ENCODE measurements at places on chromosomes 16 and 17.
A peak's percentile ranks its signal among the peaks of the same experiment; 100 is the strongest.

DNA sequence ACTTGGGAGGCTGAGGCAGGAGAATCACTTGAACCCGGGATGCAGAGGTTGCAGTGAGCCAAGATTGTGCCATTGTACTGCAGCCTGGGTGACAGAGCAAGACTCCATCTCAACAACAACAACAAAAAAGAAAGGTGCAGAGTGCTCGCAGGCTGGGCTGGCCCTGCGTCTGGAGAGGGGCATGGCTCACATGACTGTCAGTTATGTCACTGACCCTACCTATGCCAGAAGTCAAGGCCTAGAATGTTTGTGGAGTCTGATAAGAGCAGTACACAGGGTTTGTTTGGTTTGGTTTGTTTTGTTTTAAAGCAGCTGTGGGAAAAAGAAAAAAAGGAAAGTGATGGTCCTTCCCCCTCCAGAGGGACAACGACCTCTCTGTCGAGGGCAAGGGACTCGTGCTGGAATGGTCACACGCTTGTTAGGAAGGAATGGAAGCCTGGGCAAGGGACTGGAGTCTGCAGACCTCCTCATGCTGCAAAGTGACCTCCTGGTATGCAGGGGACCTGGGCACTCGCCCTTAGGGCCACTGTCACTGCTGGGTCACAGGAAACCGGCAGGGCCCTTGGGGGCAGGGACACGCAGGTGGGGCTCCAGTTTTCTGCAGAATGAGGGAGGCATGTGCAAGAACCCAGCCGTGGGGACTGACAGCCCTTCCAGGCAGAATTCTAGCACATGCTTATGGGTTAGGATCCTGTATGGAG, 10.1 kb upstream of the OSGIN1 start:
- H3K27ac ChIP-seq, result no peak overlapping the region
- H3K36me3 ChIP-seq, result no peaks in the 10 kb centered on the region
- peaks cover 3% of the 10 kb centered on the region for H3K27me3 ChIP-seq

GRCh38 chr17:68560966-68561720, 40.0 kb downstream of the FAM20A start:
- no peaks in the 10 kb centered on the region for H3K36me3 ChIP-seq
- no peaks in the 10 kb centered on the region for H3K4me1 ChIP-seq

GRCh38 chr16:70588565-70588964, 57.8 kb upstream of the IL34 start:
- no peaks in the 10 kb centered on the region for H3K27me3 ChIP-seq
- no peak overlapping the region for H3K4me3 ChIP-seq
- no peak for DNase-seq
- no peaks in the 10 kb centered on the region for H3K36me3 ChIP-seq
- H3K27ac ChIP-seq, result peak overlapping the region; percentile 78
- H3K4me1 ChIP-seq, result peaks cover 49% of the 10 kb centered on the region

DNA sequence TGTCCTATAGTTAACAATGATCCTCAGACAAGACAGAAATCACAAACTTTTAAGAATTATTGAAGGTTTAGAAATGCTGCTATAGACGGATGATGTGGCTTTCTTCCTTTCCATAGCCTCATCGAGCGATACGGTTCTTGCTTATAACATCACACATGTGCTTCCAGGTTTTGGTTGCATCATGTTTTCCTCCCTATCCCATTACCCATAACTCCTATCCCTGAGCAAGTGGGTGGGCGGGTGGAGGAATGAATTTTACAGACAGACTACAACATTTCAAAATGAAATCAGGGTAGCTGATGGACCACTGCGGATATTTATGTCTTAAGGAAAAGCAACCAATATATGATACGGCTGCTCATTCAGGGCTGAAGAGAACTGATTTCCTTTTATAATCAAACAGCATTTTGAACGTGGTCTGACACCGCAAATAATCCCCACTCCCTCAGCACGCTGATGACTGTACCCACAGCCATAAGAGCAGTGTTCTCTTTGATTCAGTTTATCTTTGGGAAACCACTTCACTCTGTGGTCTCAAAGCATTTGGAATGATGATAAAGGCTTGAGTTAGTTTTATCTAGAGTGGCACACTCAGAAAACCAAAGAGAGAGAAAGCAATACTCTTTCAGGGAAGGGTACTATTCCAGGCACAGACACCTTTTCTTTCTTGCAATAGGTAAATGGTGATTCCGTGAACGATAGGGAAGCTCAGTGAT, 4.6 kb upstream of the AKTIP start:
- no peaks in the 10 kb centered on the region for H3K36me3 ChIP-seq
- H3K27me3 ChIP-seq, result peaks cover 2% of the 10 kb centered on the region
- no peak for DNase-seq
- no peak overlapping the region for H3K4me3 ChIP-seq

- no peak for DNase-seq
- peaks cover 74% of the 10 kb centered on the region for H3K4me1 ChIP-seq
- H3K27ac ChIP-seq, result peak overlapping the region; percentile 83
These were observed 117.8 kb downstream of the SOCS1 start for GRCh38 chr16:11138022-11138768.

GRCh38 chr17:75182319-75182568, 515 bp downstream of the SUMO2 start:
- peak; percentile 89 for DNase-seq
- no peaks in the 10 kb centered on the region for H3K27me3 ChIP-seq
- peaks cover 30% of the 10 kb centered on the region for H3K4me1 ChIP-seq
- peak overlapping the region; percentile 91 for H3K4me3 ChIP-seq

GRCh38 chr17:81020767-81021497, 14.0 kb upstream of the BAIAP2 start:
- peaks cover 4% of the 10 kb centered on the region for H3K27me3 ChIP-seq
- H3K27ac ChIP-seq, result no peak overlapping the region
- no peak overlapping the region for H3K4me3 ChIP-seq
- peaks cover 18% of the 10 kb centered on the region for H3K4me1 ChIP-seq
- DNase-seq, result no peak

DNA sequence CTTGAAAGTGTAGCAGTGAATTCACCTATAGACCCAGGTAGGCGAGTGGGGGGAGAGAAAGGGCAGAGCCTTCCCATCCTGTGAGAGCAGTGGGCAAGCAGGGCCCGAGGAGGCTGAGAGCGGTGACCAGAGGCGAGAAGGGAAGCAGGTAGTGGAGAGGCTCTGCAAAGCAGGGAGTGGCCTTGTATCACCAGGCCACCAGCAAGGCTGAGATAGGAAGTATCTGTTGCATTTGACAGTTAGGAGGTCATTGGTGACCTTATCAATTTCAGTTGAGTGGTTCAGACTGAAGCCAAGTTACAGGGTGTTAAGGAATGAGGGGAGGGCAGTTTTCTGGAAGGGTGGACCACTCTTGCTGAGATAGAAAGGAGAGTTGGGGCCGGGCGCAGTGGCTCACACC, 10.7 kb upstream of the HSD3B7 start:
- peaks cover 4% of the 10 kb centered on the region for H3K4me1 ChIP-seq
- no peaks in the 10 kb centered on the region for H3K27me3 ChIP-seq
- no peak overlapping the region for H3K27ac ChIP-seq
- DNase-seq, result no peak
- H3K4me3 ChIP-seq, result no peak overlapping the region

DNA sequence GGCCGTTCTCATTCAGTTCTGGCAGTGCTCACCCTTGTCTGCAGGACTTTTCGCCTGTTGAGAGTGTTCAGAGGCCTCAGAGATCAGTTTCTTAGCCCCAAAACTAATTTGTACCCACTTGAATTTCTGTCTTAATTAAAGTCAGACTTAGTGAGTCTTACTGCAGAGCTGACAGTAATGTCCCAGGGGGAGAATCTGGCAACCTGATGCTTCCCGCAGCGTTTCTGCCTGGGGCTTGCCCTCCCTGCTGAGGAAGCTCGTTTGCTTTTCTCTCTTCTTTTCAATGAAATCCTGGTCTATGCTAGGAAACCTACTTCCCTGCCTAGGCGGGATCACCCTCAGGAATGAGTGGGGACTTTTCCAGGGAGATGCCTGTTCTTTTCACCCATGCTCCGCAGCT, 25.3 kb downstream of the DBNDD1 start:
- H3K27me3 ChIP-seq, result no peaks in the 10 kb centered on the region
- peaks cover 4% of the 10 kb centered on the region for H3K4me1 ChIP-seq
- no peak for DNase-seq
- H3K4me3 ChIP-seq, result no peak overlapping the region
- peak overlapping the region; percentile 96 for H3K27ac ChIP-seq

GRCh38 chr17:34619687-34620217, 40.4 kb downstream of the TMEM132E start:
- no peaks in the 10 kb centered on the region for H3K27me3 ChIP-seq
- no peak for DNase-seq
- H3K4me3 ChIP-seq, result no peak overlapping the region
- no peaks in the 10 kb centered on the region for H3K36me3 ChIP-seq
- H3K4me1 ChIP-seq, result no peaks in the 10 kb centered on the region

DNA sequence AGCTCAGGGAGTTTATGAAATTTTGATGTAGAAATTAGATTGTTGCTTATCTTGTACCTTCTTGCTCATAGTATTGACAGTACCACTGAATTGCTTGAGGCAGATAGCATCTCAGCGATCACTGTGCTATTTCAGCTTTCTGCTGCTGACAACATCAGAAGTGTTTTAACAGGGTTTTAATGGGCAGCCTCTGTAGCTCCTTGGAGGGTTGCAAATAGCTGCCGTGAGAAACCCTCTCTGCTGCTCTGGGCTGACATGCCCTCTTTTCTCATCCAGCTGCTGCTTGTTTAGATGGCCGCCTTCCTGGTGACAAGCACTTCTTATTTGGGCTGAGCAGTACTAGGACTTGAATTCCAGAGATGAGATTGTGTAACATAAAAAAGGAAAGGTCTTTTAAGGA, 180.2 kb upstream of the TBX2 start:
- no peak for DNase-seq
- no peaks in the 10 kb centered on the region for H3K36me3 ChIP-seq
- peak overlapping the region; percentile 84 for H3K27ac ChIP-seq
- H3K4me1 ChIP-seq, result peaks cover 33% of the 10 kb centered on the region
- no peaks in the 10 kb centered on the region for H3K27me3 ChIP-seq
- H3K4me3 ChIP-seq, result no peak overlapping the region

DNA sequence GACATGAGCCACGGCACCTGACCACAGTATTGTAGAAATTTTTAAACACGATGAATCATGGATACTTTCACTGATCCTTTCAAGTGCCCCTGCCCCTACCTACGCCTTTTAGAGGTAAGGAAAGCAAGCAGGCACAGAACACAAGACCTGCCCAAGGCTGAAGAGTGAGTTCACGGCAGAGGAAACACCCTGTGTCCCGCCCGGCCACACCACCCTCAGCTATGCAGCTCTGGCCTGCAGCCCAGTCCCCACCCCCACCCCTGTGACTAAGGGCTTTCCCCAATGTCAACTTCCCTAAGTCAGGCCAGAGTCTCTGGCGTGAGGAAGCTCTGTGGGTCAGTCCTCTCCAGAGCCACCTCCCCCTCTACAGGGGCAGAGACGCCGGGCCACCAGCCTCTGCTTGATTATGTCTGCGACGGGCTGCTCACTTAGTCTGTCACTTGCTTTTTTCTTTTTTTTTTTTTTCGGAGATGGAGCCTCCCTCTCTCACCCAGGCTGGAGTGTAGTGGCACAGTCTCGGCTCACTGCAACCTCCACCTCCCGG, 8.4 kb downstream of the SLC16A5 start:
- no peaks in the 10 kb centered on the region for H3K36me3 ChIP-seq
- DNase-seq, result no peak
- H3K27me3 ChIP-seq, result no peaks in the 10 kb centered on the region
- peak overlapping the region; percentile 8 for H3K27ac ChIP-seq

DNA sequence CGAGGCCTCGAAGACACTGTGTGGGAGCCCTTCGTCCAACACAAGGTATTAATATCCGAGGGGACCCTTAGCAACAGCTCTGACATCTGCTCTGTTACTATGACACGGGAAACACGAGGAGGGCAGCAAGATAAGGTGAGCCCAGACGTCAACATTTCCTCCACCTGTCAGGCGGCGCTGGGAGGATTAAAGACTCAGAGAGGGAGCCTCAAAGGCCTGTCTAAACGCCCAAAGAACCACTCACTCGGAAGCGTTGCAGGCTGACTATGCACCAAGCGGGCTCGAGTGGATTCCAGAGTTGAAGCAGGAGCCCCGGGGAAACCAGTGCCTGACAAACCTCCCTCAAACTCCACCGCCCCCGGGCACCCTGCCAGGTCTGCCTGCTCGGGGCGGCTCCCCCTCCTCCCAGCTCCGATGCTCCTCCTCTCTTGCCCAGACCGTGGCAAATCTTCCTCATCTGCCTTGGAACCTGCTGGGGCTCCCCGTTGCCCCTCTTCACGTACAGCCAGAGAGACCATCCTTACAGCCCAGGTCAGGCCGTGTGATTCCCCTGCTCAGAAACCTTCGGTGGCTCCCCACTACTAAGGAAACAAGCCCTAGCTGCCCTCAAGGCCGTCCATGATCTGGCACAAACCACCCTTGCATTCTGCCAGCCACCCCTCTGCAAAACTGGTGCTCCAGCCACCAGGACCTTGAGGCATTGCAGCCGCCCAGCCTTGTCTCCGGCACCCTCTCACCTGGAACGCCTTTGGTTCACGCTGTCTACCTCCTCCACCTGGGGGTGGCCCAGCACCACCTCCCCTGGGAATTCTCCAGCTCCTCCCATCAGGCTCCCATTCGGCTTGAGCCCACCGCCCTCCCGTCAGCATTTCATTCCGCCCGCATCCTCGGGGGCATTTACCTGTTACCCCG, 16.2 kb downstream of the RPH3AL start:
- no peak overlapping the region for H3K27ac ChIP-seq
- H3K4me3 ChIP-seq, result no peak overlapping the region
- peaks cover 37% of the 10 kb centered on the region for H3K27me3 ChIP-seq
- no peak for DNase-seq
- H3K4me1 ChIP-seq, result peaks cover 26% of the 10 kb centered on the region

DNA sequence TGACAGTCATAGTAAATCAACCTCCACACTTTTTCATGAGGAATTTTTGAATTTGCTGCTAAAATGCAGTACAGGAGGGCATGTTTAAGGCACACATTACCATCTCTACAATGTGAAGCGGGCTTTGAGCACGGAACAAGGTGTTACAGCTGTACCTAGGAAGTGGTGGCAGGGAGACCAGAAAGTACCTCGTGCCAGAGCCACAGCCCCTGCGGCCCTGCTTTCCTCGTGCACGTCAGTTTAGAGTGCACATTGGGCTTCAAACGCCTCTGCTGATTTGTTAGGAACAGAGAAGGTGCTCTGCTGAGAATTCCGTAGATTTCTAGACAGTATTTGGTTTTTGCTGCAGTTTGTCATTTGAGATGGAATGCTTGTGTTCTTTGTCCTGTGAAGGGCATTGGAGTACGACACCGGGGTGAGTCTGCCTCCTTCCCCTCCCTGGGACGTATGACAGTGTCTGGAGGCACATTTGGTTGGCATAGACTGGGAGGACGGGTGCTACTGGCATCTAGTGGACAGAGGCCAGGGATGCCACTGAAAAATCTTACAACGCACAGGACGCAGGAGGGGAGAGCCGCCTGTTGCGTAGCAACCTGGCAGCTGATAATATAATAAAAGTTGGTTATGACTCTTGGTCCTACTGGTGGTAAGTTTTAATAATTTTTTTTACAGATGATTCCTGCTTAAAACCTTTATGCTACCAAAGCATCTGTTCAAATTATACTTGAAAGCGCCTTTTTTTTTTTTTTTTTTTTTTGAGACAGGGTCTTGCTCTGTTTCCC, 9.1 kb downstream of the FOXK2 start:
- H3K4me3 ChIP-seq, result no peak overlapping the region

GRCh38 chr16:28064706-28065249, 1.3 kb upstream of the GSG1L start:
- peaks cover 6% of the 10 kb centered on the region for H3K4me1 ChIP-seq
- no peak overlapping the region for H3K27ac ChIP-seq
- H3K36me3 ChIP-seq, result no peaks in the 10 kb centered on the region
- no peak for DNase-seq
